ENCODE measurements at places on chromosomes 7 and 10. TPM values are rescaled to one million over a fixed set of nuclear protein-coding genes. Genes with fewer than 3 reads are reported as not detected.

The INHBA gene
- total RNA-seq = 18.2 TPM

The LIPK gene
- not detected for total RNA-seq

The WDR86 gene
- total RNA-seq = not detected

The AHR gene
- total RNA-seq = 45.6 TPM

The UPK3B gene
- total RNA-seq = not detected

Data from uterine smooth muscle cell (primary cell).